Brain microvascular endothelial cell (primary cell): ENCODE measurements at places on chromosomes 11 and 22.

GRCh38 chr11:130031056-130031455 is 28.4 kb upstream of the PRDM10 start:
- no peak for DNase-seq

DNA sequence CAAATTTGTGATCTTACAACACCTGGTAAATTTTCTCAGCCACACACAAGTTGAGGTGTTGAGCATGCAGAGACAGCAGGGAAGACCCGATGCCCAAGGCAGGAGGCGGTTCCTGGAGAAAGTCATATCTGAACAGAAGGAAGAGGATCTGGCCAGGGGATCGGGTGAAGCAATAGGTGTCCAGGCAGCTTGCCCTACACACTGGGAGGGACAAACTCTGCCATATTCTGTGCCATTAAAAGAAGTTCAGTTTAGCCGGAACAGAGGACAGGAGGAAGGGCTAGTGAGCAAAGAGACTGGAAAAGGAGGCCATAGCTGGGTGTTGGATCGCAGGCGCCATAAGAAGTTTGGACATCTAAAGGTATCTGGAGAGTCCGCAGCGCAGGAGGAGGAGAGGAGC is 76.5 kb downstream of the TMPRSS5 start:
- DNase-seq: no peak

GRCh38 chr11:72519220-72519881 is 85.0 kb upstream of the CLPB start:
- DNase-seq: no peak

GRCh38 chr22:44684506-44685383 is 17.3 kb upstream of the PRR5 start:
- DNase-seq: peak; percentile 90

- DNase-seq: peak; percentile 31
Observed at GRCh38 chr11:36333468-36333867, 37.4 kb downstream of the PRR5L start.

DNA sequence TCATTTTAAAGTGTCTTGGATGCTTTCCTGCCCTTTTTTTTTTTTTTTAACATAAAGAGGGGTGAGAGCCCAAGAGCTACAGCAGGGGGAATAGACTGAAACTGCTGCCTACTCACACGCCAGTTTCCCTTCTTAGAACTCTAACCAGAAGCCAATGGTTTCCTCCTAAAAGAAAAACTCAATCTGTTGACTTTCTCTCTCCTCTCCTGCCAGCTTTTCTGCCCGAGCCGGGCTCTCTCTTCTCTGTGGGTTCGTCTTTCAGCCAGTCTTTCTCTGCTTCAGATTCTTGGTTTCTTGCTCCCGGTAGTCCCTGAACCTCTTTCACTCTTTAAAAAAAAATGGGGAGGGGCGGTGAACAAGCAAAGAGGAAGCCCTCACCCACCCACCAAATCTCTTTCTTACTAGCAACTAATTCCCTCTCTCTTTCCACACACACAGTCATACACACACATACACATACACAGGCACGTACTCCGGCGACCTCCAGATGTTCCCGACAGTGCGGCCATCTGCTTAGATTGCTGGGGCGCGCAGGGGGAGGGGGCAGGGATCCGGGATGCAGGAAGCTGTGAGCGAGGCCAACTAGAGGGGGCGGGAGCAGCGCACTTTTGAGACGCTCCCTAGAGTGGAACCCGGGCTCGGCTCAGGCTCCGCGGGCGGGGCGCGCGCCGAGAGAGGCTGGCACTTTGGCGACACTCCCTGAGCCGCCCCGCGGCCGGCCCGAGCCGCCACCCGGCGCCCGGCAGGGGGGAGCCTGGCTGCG is 444 bp upstream of the TSKU start:
- DNase-seq: peak; percentile 97

- DNase-seq: no peak
Observed at GRCh38 chr11:69307421-69307820, 13.5 kb downstream of the MYEOV start.

DNA sequence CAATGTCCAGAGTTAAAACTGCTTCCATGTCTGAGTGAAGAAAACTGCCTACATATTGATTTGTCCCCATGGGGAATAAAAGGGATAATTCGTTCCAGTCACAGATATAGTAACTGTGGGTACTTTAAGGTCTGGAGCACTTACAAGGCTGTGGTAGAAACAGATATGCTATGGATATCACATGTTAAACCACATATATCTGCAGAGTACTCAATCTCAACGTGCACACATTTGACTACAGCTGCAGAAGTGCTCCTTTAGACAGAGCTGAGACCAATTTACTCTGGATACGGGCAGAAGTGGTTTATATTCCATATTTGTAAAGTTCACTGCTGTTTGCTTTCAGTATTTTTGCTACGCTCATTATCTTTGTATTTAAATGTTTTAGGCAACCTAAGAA is 9.7 kb upstream of the MS4A2 start:
- no peak for DNase-seq

- DNase-seq: no peak
Observed at GRCh38 chr22:30187094-30187493, 59.5 kb downstream of the LIF start.

GRCh38 chr11:35857922-35858321 is 85.9 kb upstream of the LDLRAD3 start:
- DNase-seq: no peak

DNA sequence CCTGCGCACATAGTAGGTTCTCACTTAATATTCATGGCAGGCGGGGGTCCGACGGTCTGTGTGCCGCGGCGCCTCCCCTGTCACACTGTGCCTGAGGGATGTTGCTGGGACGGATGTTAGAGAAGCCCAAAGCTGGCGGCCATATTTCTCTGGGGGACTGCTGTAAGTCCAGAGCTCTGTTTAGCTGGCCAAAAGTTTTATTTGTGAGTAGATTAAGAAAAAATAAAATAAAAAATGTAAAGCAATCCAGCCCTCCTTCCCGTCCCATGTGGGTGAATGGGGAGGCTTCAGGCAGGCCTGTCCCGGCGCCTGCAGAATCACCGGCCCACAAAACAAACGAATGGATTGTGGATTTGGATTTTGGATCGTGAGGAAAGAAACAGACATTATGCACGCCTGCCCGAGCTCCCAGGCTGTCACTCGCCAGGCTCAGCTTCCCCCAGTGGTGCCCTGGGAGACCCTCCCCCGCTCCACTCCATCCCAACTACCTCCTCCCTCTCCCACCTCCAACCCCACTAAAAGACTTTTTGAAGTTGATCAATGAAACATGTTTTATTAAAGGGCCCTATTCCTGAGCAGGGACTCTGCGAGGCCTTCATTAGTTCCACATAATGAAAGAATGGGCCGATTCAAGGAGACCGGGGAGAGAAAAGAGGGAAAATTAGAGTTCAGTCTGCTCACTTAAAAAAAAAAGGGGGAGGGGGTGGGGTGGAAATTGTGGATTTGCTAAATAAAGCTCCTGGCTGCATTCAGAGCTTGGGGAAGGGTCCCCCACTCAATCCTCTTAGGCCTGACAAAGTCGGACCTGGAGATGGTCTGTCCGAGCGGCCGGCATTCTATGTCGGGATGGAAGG is 20.4 kb upstream of the SCUBE1 start:
- DNase-seq: no peak

GRCh38 chr11:3245071-3245470 is 12.9 kb upstream of the MRGPRE start:
- DNase-seq: no peak
